ENCODE measurements at places on chromosomes 6 and 20.
A peak's percentile ranks its signal among the peaks of the same experiment; 100 is the strongest.

DNA sequence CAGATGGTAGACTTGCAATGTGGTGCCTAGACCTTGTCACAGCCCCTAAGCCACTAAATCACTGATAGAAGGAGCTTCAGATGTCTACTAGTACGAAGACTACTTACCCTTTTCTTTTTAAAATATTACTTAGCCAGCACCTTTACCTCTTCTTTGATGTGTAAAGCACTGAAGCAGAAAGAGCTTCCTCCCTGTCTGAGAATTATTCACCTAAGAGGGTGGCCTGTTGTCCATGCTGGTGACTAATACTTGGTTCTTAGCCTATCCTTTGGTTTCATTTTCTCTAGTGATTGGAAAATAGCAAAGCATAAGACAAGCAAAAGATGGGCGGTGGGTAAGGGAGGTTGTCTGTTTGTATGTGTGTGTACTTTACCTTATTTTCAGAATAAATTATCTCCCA lies 794.6 kb downstream of the TFAP2A start:
- no peak for DNase-seq

DNA sequence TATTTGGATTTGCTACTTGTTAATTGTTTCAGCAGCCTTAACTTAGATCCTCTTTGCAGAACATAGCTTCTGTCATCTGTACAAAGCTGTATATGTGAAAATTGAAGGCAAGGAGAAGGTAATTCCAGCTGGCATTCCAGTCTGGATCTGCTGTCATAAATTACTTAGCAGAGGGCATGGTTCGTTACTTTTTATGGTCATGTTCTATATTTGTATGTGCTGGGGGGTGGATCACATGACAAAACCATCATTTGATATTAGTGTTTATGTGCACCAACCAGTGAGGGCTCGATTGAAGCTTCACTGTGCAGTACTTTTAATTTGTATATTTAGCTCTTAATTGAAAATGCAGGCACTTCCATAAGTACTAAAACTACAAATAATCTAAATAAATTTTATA lies 80.2 kb downstream of the CAP2 start:
- DNase-seq = no peak

DNA sequence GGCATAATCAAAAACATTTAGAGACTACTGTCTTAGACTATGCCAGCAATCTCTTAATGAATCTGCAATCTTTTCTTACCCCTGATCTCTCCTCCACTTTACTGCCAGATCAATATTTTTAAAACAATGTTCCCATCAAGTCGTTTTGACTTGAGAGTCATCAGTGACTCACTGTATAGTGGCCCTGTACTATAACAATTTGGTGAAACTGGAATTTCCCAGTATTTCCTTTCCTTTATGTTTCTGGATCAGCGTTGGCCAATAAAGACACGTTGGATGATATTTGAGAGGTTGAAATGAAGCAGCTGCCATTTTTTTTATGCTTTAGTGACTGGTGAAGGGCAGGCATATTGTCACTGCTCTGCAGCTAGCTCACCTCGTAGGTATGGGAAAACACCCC lies 10.1 kb upstream of the SMIM13 start:
- no peak for DNase-seq

GRCh38 chr20:10609770-10610169 lies 64.0 kb downstream of the JAG1 start:
- DNase-seq = no peak

DNA sequence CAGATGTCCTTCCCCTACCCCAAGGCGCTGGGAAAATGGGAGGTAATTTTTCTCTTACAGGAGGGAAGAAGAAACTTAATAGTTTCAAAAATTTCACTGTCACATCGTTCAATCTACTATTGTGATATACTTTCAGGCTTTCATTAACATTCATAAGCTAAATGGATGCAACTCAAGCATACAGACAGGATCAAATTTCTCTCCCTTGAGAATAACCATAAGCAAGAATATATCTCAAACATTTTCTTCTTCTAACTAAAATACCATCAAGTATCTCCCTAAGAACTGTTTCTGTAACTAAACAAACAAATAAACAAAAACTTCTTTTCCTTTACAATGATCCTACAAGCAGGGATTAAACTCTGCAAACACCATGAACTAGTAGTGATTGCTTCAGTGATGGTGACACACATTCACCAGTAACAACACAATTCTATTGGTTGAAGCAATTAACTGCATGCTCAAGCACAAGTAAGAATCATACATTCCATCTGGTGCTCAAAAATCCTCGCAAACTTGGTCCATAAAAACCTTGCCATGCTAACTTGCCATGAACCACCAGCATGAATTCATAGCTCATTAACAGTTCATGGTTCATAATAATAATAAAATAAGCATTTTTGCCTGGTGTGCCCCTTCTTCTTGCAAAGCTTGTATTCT lies 183.8 kb downstream of the PTPRK start:
- no peak for DNase-seq

DNA sequence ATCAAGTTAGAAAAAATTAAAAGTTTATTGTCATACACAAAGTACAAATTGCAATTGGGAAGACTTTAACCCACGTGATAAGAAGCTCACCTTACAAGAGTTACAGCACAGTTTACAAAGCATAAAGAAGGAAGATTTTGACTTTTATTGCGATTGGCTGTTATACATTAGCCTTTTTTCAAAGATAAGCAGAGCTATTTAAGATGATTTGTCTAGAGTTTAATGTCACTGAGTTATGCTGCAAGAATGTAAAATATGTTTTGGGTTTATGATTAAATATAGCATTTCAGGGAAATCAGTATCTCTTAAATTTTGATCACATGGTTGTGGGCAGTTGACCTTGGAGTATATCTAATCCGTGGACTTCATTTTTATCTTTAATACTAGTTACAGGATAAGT lies 664.2 kb upstream of the PTCHD4 start:
- no peak for DNase-seq

- no peak for DNase-seq
Measured at GRCh38 chr6:84135291-84135690, 92.2 kb downstream of the CEP162 start.

DNA sequence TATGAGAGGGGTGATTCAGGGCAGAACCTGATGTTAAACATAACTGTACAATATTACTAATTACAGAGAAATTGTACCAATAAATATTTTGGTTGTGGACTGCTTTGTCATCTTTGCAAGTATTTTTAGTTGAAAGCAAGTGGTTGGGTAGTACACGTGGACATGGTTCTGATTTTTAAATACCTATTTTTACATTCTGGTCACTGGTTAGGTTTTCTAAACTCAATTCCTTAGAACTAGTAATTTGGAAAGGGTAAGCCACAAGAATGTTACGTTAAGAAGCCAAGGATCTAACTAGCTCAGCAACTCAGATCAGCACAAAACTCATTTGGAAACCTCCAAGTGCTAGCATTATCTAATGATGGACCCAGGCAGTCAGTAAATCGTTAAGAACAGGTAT lies 2.7 kb downstream of the EPB41L2 start:
- no peak for DNase-seq

GRCh38 chr6:136324686-136325380 lies 35.2 kb upstream of the BCLAF1 start:
- DNase-seq = peak; percentile 70

GRCh38 chr20:10316582-10316981 lies 98.0 kb downstream of the SNAP25 start:
- no peak for DNase-seq

DNA sequence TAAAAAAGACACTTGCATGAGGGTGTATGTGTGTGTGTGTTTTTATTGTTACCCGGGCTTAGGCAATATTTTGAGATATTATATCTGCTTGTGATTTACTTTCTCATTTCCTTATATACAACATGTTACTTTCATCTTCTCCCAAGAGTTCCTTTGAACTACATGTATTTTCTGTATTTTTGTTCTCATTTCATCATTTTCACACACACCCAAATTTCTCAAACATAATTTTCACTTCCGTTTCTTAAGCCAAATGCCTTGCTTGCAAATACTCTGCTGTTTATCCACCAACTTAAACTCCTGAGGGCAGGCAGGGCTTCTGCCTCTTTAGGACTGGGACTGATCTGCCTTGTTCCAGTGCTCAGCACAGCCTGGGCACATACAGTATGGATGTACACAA lies 69.3 kb upstream of the FYN start:
- no peak for DNase-seq

DNA sequence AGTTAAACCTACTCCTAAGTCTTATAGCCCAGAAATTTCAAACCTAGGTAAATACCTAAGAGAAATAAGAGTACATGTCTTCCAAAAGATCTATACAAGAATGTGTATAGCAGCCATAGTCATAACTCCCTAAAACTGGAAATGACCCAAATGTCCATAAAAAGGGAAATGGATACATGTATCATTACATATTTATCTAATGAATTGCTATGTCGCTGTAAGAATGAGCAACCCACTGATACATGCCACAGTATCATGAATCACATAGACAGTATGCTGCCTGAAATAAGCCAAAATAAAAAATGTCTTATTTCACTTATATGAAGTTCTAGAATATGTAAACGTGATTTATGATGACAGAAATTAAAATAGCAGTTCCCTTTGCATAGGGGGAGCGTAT lies 679.5 kb downstream of the MAFB start:
- no peak for DNase-seq

Data from common myeloid progenitor, CD34-positive (primary cell).